ENCODE measurements at places on chromosomes 11 and 22.

GRCh38 chr11:61761440-61762222 is 9.2 kb downstream of the MYRF start:
- no peak for DNase-seq

GRCh38 chr11:67705264-67705663 is 30.8 kb upstream of the ALDH3B2 start:
- DNase-seq: no peak

- DNase-seq: no peak
Measured at GRCh38 chr11:128779036-128779435, 85.2 kb downstream of the FLI1 start.

- DNase-seq: no peak
Measured at GRCh38 chr11:119666061-119666460, 62.9 kb downstream of the NECTIN1 start.

DNA sequence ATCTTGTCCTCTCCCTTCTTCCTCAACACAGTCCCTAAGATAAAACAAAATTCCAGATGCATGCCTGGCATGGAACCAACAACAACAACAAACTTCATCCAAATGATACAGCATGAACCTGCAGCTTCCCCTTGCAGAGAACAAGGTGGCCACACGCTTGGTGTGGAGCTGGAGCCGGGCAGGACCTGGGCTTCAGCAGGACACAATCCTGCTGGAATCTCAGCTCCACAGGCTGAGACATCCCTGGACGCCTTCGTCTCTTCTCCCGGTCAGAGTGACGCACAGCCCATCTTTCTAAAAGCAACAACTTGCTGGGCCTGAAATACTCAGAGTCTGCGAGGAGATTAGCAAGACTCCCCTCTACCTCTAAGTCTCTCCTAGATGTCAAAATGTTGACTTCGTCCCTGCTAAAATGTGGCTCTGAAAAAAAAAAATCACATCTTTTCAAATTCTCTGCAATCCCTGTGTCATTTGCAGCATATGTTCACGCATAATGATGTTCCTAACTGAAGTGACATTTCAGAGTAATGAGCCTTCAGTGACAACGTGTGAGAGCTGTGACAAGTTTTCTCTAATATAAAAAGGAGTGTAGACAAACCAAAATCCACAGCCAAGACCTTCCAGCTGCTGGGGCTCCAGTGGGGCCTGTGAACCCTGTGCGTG is 1232.3 kb downstream of the TBC1D22A start:
- DNase-seq: no peak

- DNase-seq: no peak
Measured at GRCh38 chr22:31944700-31945442, 536 bp downstream of the YWHAH start.

Measured in non-pigmented ciliary epithelial cell (primary cell).